ENCODE measurements at places on chromosomes 2 and 18. TPM values are rescaled to one million over a fixed set of nuclear protein-coding genes. Genes with fewer than 3 reads are reported as not detected.
A peak's percentile ranks its signal among the peaks of the same experiment; 100 is the strongest.

- DNase-seq, result peak; percentile 76
These were observed 9.9 kb downstream of the CCT7 start for GRCh38 chr2:73243884-73244570.

DNA sequence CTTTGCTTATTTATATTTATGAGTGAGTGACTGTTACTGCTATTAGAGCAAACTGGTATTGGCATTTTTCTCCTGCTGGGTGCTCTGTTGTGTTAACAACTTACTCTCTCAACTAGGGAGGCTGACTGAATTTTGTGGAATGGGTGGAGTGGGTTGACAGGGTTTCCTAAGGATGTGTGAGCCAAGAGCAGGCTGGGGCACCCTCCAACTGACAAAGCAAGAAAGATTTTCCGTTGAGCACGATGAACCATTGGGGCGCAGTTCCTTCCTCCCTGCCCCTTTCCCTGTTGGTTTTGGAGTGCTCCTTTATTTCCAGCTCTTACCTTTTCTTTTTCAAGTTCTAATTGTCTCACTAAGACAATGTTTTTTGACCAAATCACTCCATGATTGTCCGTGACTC, 20.3 kb downstream of the SEH1L start:
- DNase-seq, result no peak

DNA sequence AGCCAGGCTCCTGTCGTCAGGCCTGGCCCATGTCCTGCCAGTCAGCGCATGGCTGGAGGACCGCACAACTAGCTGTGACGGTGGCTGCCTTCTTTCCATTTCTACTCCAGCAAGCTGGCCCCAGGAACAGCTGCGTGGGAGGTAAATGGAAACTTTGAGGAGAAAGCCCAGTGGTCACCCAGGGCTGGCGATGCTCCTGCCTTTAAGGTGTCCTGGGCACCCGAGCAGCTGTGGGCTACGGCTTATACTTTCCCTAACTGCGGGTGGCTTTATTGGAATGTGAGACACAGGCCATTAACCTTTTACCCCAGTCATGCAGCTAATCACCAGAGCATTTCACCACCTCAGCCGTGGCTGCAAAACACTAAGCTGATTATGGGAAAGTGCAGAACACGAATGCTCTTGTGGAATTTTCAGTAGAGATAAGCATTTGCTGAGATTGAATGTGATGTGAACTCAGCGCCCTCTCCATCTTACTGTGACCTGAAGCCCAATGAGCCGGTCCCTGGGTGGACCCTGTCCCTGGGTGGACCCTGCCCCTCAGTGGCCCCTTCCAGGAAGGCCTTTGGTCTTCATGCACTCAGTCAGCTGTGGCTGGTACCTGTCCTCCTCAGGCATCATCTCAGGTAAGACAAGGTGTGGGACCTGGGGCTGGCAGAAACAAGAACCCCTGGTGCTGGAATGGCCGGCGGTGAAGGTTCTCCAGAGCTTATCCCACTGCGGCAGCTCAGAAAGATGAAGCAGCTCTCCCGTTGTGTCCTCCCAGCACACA, 275.4 kb upstream of the HS6ST1 start:
- DNase-seq, result peak; percentile 52

- no peak for DNase-seq
These were observed 293.2 kb upstream of the ZNF804A start for GRCh38 chr2:184305105-184305504.

GRCh38 chr18:3593381-3593903, 143.5 kb downstream of the TGIF1 start:
- DNase-seq, result peak; percentile 76

DNA sequence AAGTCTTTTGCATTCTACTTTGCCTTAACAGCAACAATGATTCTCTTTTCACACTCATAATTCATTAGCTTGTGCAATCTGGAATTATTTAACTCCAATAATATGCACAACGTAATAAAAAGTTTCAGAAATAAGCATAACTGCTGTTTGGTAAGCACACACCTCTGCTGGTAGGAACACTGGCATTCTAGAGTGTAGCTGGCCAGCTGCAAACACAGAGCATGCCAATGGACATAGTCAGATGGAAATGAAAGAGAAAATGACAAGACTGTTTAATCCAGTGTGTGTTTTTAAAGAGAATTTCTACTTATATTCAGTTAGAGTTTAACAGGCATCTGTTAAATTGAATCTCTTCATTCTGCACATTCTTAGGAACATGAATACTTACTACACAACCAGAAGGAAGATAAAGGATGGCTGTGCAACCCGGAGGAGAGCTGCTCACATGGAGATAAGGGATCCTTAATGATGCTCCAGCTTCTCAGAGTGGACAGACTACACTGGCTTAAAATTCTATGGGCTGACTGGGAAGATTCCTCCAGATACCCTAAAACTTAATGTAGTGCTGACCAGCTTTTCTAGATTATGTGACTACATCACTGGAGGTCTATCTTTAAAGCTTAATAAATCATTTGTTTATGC, 94.6 kb upstream of the CHAC2 start:
- peak; percentile 51 for DNase-seq

- DNase-seq, result no peak
These were observed 99.5 kb upstream of the LMAN1 start for GRCh38 chr18:59458575-59458974.

DNA sequence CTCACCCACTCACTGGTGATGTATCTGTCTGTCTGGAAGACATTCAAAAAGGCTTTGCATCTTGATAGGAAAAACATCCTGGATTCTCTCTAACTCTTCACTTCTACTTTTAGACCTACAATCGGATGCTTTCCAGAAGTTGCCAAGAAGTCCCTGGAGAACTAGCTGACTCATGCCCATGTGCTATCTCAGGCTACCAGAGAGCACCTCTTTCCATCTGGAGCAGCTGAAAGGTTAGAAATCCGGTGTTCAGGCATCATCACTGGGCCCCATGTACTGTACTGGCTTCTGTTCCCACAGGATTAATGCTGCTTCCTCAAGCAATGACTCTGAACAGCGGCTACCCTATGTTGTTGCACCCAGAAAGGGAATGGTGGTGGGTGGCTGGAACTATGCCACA, 259.0 kb downstream of the NBAS start:
- DNase-seq, result peak; percentile 28

- no peak for DNase-seq
These were observed 72.1 kb downstream of the PLCL1 start for GRCh38 chr2:197876524-197876923.

- DNase-seq, result no peak
These were observed 2.6 kb downstream of the UGT1A10 start for GRCh38 chr2:233638836-233639235.

DNA sequence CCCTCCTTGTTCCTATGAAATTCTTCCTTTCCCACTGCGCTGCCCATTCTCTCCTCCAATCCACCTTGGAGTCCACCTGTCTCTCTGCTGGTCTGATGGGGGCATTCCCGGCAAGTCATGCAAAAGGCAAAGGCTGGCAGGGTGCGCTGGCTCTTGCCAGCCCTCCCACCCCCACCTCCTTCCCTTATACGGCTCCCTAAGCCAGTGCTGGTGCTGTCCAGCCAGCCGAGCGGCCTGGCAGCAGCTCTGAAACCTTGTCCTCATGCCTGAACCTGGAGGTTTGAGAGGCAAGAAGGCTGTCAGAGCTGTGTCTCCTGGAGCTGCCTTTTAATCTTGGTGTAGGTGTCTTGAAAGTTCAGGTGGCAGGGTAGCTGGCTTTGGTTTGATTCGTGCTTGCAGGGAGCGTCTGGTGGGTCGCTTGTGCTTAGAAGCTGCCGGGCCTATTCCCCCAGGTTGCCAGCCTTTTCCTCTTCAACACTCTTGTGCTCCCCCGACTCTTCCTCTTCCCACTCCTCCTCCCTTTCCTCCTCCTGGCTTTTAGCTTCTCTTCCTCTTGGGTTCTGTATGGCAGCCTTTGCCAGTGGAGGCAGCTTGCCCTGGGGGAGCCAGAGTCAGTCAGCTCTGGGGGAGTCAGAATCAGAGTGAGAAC, 748 bp downstream of the LIPG start:
- no peak for DNase-seq

DNA sequence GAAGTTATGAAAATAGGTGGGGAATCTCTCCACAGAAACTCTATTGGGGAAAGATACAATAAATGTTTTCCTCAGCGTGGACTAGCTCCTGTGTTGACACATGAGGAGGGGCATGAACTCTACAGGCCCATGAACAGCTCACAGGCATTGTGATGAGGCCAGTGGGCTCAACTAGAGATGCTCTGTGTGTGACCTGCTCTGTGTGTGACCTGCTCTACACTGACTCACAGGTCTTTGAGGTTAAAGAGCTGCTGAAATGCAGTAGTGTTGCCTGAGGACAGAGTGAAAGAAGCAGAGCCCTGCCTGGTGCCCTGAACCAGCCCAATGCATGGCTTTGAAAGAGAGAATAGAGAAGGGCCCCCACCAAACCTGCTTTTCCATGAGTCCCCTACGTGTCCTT, 117.6 kb downstream of the MCFD2 start:
- DNase-seq, result no peak

DNA sequence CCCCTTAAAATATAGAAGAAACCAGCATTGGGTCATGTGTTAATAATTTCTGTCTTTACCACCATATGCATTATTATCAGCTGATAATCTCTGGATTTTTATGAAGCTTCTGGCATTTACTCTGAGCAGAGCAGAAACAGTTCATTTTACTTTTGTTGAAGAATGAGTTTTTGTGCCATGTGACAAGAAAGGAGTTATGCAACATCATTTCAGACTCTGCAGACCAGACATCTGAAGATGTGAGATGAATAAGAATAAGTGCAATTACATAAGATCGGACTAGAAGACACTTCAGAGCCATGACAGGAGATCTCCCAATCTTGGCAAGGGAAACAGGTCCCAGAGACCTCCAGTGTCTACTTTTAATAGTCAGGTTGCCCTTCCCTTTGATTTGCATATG, 869.4 kb upstream of the VRK2 start:
- DNase-seq, result no peak

DNA sequence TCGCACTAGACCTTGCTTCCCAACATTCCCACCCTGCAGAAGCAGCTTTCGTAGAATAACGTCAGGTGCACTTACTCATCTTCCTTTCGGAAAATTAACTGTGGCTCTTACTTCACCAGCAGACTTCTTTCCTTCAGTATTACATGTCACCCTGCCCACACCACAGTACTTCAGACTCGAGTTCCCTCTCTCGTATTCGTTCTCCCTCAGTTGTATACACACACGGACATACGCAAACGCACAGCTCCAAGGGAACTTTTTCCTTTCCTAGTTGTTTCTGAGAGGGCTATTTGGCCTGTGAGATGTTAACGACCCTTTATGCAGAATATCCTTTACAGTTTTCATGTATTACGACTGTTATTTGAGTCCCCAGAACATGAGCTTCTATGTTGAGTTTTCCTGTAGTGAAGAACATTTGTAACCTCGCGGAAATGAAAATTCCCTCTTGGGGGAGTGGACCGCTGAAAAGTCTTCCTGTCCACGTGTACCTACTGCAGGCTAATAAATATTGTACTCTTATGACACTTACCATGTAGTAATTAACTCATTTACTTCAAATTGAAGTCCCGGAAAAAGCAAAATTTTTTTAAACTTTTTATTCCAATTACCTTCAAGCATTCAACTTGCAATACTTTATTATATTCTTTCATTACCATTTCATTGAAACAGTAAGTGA, 908 bp downstream of the ERLEC1 start:
- DNase-seq, result no peak

MC4R gene
- polyA plus RNA-seq, result not detected

EML6 gene
- polyA plus RNA-seq, result 0.34 TPM

SNED1 gene
- 10.1 TPM for polyA plus RNA-seq

EFEMP1 gene
- polyA plus RNA-seq, result 724 TPM

KCNG2 gene
- 0.53 TPM for polyA plus RNA-seq

SLC5A7 gene
- polyA plus RNA-seq, result not detected

SNRPD1 gene
- polyA plus RNA-seq, result 26.2 TPM

GALNT3 gene
- polyA plus RNA-seq, result 0.95 TPM

REG3G gene
- not detected for polyA plus RNA-seq
